ENCODE measurements at places on chromosomes 7 and 10.
A peak's percentile ranks its signal among the peaks of the same experiment; 100 is the strongest.

- DNase-seq, result no peak
- H3K27me3 ChIP-seq, result no peaks in the 10 kb centered on the region
- H3K27ac ChIP-seq, result peak overlapping the region; percentile 83
- peak overlapping the region; percentile 56 for H3K4me3 ChIP-seq
- H3K4me1 ChIP-seq, result peaks cover 62% of the 10 kb centered on the region
These were observed 119.8 kb downstream of the PRPF18 start for GRCh38 chr10:13706604-13707003.

DNA sequence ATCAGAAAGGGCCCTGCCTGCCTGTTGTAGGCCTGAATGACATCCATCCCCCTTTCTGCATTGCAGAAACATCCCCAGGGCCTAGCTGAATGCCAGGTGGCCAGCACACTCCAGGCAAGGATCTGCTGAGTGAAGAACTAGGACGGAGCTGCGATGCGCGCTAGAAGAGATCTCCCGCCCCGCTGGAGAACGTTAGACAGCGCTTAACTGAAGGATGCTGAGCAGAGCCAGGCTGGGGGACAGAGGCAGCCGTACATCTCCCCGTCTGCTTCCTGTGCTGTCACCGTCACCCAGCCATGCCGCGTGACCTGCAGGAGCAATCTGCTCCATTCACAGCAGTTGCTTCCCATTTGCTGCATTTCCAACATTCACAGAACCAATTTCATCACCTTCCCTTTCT, 73.3 kb downstream of the FAM53B start:
- H3K27me3 ChIP-seq, result no peaks in the 10 kb centered on the region
- H3K4me3 ChIP-seq, result no peak overlapping the region
- no peak for DNase-seq
- H3K36me3 ChIP-seq, result peaks cover 65% of the 10 kb centered on the region
- H3K27ac ChIP-seq, result peak overlapping the region; percentile 96

- peaks cover 3% of the 10 kb centered on the region for H3K36me3 ChIP-seq
- peaks cover 37% of the 10 kb centered on the region for H3K4me1 ChIP-seq
- H3K27ac ChIP-seq, result no peak overlapping the region
- no peak overlapping the region for H3K4me3 ChIP-seq
These were observed 52.8 kb downstream of the LRRC4 start for GRCh38 chr7:127978421-127978820.

- H3K27ac ChIP-seq, result peak overlapping the region; percentile 81
- H3K27me3 ChIP-seq, result no peaks in the 10 kb centered on the region
- H3K4me1 ChIP-seq, result peaks cover 35% of the 10 kb centered on the region
- DNase-seq, result peak; percentile 64
- H3K36me3 ChIP-seq, result peaks cover 54% of the 10 kb centered on the region
- H3K4me3 ChIP-seq, result no peak overlapping the region
These were observed 81.1 kb upstream of the GTF2IRD1 start for GRCh38 chr7:74372511-74373111.

DNA sequence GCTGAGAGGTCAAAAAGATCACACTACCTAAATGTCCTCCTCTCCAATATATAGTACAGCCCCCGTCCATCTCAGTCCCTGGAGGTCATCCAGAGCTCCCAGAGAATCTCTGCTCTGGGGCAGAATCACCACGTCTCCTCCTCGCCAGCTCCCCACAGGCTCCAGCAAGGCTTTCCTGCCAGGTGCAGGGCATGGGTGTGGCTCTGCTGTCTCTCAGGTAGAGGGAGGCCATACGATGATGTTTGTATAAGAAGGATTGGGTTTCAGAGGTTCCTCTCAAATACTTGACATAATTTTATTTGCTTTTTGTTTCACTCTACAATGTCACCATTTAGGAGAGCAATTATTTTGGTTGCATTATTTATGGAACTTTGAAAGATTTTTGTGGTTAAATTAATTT, 98.3 kb upstream of the PRSS58 start:
- H3K36me3 ChIP-seq, result no peaks in the 10 kb centered on the region
- H3K4me1 ChIP-seq, result no peaks in the 10 kb centered on the region
- no peak overlapping the region for H3K27ac ChIP-seq
- DNase-seq, result no peak

GRCh38 chr7:105473163-105473562, 48.9 kb downstream of the PUS7 start:
- no peaks in the 10 kb centered on the region for H3K4me1 ChIP-seq
- H3K27ac ChIP-seq, result no peak overlapping the region
- no peaks in the 10 kb centered on the region for H3K36me3 ChIP-seq
- H3K4me3 ChIP-seq, result no peak overlapping the region

DNA sequence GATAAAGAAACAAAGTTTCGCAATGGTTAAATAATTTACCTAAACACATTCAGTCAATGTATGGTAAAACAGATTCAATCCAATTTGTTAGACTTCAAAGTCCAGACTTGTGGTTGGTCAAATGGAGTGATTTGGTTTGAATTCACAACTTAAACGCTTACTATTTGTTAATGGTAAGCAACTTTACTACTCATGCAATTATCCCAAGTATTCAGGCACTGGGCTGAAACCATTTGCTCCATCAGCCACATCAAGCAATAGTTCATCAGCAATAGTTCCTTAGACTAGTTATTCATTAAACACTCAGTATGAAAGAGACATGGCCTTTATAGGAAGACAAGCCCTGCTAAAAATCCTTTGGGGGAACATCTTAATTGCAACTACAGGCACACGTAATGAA, 253.0 kb downstream of the AGMO start:
- H3K36me3 ChIP-seq, result no peaks in the 10 kb centered on the region
- H3K27ac ChIP-seq, result no peak overlapping the region
- no peak overlapping the region for H3K4me3 ChIP-seq
- no peak for DNase-seq
- H3K27me3 ChIP-seq, result no peaks in the 10 kb centered on the region

- H3K27ac ChIP-seq, result no peak overlapping the region
- H3K27me3 ChIP-seq, result no peaks in the 10 kb centered on the region
- H3K4me3 ChIP-seq, result no peak overlapping the region
- H3K4me1 ChIP-seq, result no peaks in the 10 kb centered on the region
- no peaks in the 10 kb centered on the region for H3K36me3 ChIP-seq
- DNase-seq, result no peak
These were observed 24.6 kb upstream of the EIF4H start for GRCh38 chr7:74149603-74150002.

- H3K4me1 ChIP-seq, result peaks cover 38% of the 10 kb centered on the region
- H3K36me3 ChIP-seq, result no peaks in the 10 kb centered on the region
- no peak overlapping the region for H3K4me3 ChIP-seq
These were observed 46.2 kb downstream of the AOC1 start for GRCh38 chr7:150898475-150899011.

DNA sequence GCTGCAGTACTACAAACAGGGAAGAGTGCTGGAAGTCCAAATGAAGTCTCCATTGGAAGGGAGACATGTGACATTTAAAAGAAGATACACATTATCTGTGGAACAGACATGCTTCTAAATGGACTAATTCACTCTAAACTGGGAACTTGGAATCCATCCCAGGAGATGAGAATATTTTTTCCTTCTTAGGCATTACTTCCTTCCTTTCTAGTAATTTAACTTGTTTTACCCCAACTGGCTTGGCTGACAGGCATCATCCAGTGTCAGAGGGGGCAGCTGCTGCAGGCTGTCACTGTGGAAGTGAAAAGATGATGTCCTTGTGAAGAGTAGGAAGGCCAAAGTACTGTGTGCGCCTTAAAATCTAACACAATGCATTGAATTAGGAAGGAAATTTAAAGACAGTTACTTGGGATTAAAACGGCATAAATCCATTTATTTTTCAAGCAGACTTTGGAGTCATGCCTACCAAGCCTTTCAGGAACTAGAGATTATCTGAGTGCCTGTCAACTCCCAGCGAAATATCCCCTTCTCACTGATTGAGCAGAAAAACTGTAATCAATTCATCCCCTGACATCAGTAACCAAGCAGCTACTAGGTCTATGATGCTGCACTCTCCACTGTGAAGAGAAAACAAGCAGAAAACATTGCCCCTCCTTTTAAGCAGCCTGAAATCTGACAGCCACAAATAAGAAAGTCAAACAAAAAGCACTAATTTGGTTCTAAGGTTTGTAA, 161.2 kb downstream of the DGKI start:
- DNase-seq, result peak; percentile 61
- H3K36me3 ChIP-seq, result no peaks in the 10 kb centered on the region
- no peaks in the 10 kb centered on the region for H3K27me3 ChIP-seq
- no peak overlapping the region for H3K27ac ChIP-seq
- no peak overlapping the region for H3K4me3 ChIP-seq

GRCh38 chr10:131618587-131619267, 282.1 kb upstream of the PPP2R2D start:
- no peak for DNase-seq
- no peak overlapping the region for H3K27ac ChIP-seq
- H3K27me3 ChIP-seq, result no peaks in the 10 kb centered on the region
- H3K4me1 ChIP-seq, result peaks cover 12% of the 10 kb centered on the region
- no peak overlapping the region for H3K4me3 ChIP-seq

DNA sequence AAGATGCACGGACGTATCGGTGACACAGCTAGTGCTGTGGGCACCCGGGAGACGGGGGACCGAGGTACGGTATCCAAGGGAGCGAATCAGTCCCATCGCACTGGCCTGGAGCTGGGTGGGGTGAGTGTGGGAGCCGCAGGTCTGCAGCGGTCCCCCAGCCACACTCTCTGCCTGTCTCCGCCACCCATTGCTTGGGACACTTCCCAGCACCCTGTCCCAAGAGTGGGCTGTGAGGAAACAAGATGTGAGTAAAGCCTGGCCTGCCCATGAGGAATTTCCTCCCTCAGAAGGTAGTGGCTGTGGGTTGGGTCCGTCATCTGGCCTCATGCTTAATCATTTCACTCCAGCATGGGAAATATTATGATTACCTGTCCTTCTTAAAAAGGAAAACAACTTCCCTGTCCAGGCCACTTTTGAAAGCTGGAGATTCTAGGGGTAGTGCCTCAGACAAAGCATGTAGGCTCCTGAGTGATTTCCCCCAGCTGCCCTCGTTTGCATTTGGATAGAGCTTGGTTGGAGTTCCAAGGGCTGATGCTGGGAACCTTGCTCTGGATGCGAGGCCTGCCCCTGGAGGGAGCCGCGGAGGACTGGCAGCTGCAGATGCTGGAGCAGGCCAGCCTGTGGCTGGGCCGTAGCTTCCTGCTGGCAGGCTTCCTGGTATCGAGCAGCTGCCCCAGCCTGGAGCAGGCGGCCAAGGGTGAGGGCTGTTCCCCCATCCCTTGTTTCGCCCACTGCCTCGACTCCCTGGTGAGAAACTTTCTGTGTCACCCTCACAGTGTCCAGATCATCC, 6.2 kb upstream of the ACTR3C start:
- H3K36me3 ChIP-seq, result peaks cover 80% of the 10 kb centered on the region
- no peaks in the 10 kb centered on the region for H3K27me3 ChIP-seq
- DNase-seq, result no peak
- H3K4me3 ChIP-seq, result no peak overlapping the region
- peaks cover 16% of the 10 kb centered on the region for H3K4me1 ChIP-seq

Measured in spinal cord (tissue), 10 donors.